Common myeloid progenitor, CD34-positive (primary cell): ENCODE measurements at places on chromosomes 11 and 22.
A peak's percentile ranks its signal among the peaks of the same experiment; 100 is the strongest.

- no peaks in the 10 kb centered on the region for H3K27me3 ChIP-seq
- H3K27ac ChIP-seq = no peak overlapping the region
- DNase-seq = peak; percentile 40
- H3K4me3 ChIP-seq = no peak overlapping the region
Measured at GRCh38 chr22:40694411-40694810, 15.1 kb downstream of the MCHR1 start.

DNA sequence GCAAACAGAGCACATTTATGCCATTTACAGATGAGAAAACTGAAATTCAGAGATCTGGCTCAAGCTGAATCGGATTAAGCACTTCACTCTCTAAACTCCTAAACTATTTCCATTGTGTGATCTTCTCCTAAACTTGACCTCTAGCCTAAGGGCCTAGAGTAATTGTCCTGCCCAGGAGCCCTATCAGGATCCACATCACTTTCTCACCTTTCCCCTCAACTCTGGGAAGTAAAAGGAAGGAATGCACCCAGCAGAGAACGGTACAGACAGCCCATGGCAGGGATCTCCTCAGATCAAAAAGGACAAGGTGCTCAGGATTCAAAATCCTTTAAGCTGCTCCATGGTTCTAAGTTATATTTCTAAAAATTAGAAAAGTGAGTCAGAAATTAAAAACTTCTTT, 102.7 kb downstream of the ABTB2 start:
- H3K27ac ChIP-seq = no peak overlapping the region
- no peaks in the 10 kb centered on the region for H3K36me3 ChIP-seq
- no peaks in the 10 kb centered on the region for H3K27me3 ChIP-seq
- H3K4me3 ChIP-seq = no peak overlapping the region

DNA sequence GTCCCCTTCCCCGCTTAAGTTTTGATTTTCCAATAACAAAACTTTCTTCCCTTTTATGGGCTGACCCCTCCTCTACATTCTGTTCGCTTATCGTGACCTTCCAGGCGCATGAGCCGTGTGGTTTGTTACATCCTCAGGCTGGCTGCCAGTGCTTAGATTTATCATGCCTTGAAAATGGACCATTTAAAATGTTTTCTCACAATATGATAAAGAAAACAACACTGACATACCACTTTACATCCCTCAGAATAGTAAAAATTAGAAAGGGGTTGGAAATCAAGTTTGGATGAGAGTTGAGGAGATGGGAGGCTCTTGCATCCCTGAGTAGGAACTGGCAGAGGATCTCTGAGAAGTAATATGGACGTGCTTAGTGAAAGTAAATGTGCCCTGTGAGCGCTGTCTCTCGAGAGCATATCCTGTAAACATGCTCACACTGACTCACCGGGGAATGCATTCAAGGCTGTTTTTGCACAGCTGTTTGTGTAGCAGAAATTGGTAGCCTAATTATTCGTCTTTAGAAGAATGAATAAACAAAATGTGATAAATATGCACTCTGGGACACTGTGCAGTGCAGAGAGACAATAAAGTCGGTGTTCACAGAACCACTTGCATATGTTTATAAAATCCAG, 17.1 kb upstream of the TOLLIP start:
- peak; percentile 44 for DNase-seq
- H3K4me3 ChIP-seq = no peak overlapping the region
- H3K27ac ChIP-seq = no peak overlapping the region
- H3K36me3 ChIP-seq = no peaks in the 10 kb centered on the region
- H3K27me3 ChIP-seq = no peaks in the 10 kb centered on the region

GRCh38 chr11:92861634-92862033, 107.8 kb upstream of the MTNR1B start:
- no peaks in the 10 kb centered on the region for H3K4me1 ChIP-seq
- no peak overlapping the region for H3K4me3 ChIP-seq
- DNase-seq = no peak
- H3K36me3 ChIP-seq = no peaks in the 10 kb centered on the region
- no peaks in the 10 kb centered on the region for H3K27me3 ChIP-seq
- H3K27ac ChIP-seq = no peak overlapping the region

DNA sequence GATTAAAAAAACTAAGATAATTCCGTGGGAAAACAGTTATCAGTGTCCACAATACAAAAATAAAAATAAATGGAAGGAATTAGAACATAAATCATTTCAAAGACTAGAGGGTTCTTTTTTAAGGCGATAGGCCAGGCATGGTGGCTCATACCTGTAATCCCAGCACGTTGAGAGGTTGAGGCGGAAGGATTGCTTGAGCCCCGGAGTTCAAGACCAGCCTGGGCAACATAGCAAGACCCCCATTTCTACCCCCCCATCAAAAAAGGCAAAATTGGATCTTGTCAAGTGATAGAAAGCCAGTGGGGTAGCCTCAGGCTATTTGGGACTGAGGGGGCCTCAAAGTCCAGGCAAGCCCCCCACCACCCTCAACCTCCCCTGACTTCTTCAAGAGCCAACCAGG, 20.6 kb upstream of the POLA2 start:
- no peak for DNase-seq
- no peak overlapping the region for H3K4me3 ChIP-seq
- no peak overlapping the region for H3K27ac ChIP-seq

DNA sequence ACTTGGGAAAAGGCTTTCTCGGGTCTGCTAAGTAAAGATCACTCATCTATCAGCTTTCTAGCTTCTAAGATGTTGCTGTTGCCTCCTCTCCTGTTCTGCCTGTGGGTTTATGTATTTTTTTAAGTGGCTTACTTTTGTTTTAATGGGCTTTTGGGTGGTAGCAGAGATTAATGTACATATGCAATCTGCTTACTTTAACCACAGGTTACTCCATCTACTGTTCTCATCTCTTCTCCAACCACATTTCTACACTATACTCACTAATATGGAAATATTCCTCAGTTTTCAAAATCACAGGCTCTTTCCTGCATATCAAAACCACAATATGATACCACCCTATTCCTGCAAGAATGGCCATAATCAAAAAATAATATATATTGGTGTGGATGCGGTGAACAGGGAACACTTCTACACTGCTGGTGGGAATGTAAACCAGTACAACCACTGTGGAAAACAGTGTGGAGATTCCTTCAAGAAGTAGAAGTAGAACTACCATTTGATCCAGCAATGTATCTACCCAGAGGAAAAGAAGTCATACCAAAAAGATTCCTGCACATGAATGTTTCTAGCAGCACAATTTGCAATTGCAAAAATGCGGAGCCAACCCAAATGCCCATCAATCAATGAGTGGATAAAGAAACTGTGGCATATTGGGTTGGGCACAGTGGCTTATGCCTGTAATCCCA, 288.8 kb downstream of the SWAP70 start:
- H3K4me3 ChIP-seq = no peak overlapping the region
- no peaks in the 10 kb centered on the region for H3K4me1 ChIP-seq
- DNase-seq = no peak
- no peak overlapping the region for H3K27ac ChIP-seq

- H3K4me1 ChIP-seq = no peaks in the 10 kb centered on the region
- peaks cover 2% of the 10 kb centered on the region for H3K36me3 ChIP-seq
- DNase-seq = peak; percentile 76
- H3K27ac ChIP-seq = no peak overlapping the region
- H3K27me3 ChIP-seq = no peaks in the 10 kb centered on the region
Measured at GRCh38 chr11:31487848-31488247, 21.6 kb downstream of the IMMP1L start.

- no peak for DNase-seq
- H3K27me3 ChIP-seq = no peaks in the 10 kb centered on the region
- no peak overlapping the region for H3K4me3 ChIP-seq
- peaks cover 8% of the 10 kb centered on the region for H3K4me1 ChIP-seq
- no peak overlapping the region for H3K27ac ChIP-seq
Measured at GRCh38 chr11:18752502-18752901, 26.5 kb upstream of the IGSF22 start.

- H3K4me1 ChIP-seq = no peaks in the 10 kb centered on the region
Measured at GRCh38 chr22:17924735-17925364, 99.5 kb downstream of the MICAL3 start.

DNA sequence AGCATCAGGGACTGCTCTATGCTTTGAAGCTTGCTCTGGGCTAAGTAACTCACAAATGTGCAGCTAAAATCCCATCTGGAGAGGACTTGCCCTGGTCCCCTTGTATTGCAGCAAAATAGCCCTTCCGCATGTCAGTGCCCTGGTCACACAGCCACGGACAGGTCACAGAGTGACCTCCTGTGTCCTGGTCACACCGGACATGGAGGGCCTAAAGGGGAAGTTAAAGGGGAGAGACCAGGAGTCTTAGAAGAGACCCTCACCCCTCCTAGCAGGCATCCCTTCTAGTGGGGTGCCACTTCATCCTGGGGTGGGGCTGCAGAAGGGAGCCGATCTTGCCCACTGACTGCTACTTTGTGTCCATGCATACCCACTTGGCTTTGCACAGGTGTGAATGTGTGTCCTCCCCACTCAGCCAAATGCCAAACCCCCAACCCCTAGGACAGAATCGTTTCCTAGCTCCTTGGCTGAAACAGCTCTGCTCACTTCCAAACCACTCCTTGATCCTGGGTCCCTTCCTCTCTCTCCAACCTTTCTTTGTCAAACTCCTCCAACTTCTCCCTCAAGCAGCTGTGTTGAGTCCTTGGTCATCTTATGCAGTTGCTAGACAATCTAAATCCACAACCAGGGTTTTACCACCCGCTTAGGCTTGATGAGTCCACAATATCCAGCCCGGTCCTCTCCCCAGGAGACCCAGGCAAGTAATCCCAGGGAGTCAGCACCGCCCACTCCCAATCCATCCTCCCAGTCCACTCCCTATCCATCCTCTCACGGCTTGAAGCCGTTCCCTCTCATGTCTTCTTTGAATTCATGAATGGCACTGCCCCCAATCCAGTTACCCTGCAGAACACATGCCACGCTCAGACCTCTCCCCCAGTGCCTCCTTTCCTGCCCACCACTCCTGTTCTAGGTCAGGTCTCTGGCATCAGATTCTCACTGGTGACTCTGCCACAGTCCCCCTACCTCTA, 3.3 kb upstream of the FXYD6 start:
- H3K4me1 ChIP-seq = no peaks in the 10 kb centered on the region
- peaks cover 10% of the 10 kb centered on the region for H3K27me3 ChIP-seq
- H3K4me3 ChIP-seq = no peak overlapping the region

GRCh38 chr11:71485466-71485865, 32.5 kb downstream of the NADSYN1 start:
- no peaks in the 10 kb centered on the region for H3K27me3 ChIP-seq
- H3K27ac ChIP-seq = no peak overlapping the region
- DNase-seq = no peak
- no peak overlapping the region for H3K4me3 ChIP-seq
- peaks cover 88% of the 10 kb centered on the region for H3K36me3 ChIP-seq

GRCh38 chr11:352456-353031, 16.8 kb upstream of the B4GALNT4 start:
- H3K4me1 ChIP-seq = peaks cover 4% of the 10 kb centered on the region
- no peak overlapping the region for H3K27ac ChIP-seq
- H3K4me3 ChIP-seq = no peak overlapping the region
- no peak for DNase-seq
- H3K27me3 ChIP-seq = no peaks in the 10 kb centered on the region

- no peaks in the 10 kb centered on the region for H3K27me3 ChIP-seq
- peak within 1 kb of the TSS; percentile 70 for H3K4me3 ChIP-seq
- H3K36me3 ChIP-seq = no peaks in the 10 kb centered on the region
- H3K4me1 ChIP-seq = no peaks in the 10 kb centered on the region
- peak; percentile 92 for DNase-seq
- H3K27ac ChIP-seq = no peak within 1 kb of the TSS
Measured at GRCh38 chr22:50185375-50186087, at the start of gene TRABD. TSS of gene TRABD (plus strand) at chr22:50185913. CDS start at chr22:50193061, 7,148 bp downstream.

DNA sequence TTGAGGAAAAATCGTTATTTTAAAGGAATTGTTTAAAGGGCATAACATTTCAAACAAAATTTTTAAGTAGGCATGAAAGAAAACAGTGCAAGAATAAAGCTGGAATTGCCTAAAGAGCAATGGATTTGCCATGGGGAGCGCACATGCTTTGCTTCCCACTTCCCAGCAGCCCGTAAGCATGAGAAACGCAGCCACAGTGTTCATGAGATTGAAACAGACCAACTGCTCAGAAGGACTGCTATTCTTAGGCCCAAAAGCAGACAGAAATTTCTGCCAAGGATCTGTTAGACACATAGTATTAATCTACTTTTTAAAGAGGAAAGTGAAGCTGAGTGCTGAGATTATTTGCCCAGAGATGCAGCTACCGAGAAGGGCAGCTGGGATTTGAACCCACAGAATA, 34.2 kb upstream of the TSKU start:
- no peak overlapping the region for H3K27ac ChIP-seq
- DNase-seq = no peak
- H3K4me3 ChIP-seq = no peak overlapping the region
- no peaks in the 10 kb centered on the region for H3K4me1 ChIP-seq
- no peaks in the 10 kb centered on the region for H3K36me3 ChIP-seq
- H3K27me3 ChIP-seq = no peaks in the 10 kb centered on the region

GRCh38 chr22:31001124-31001770, 32.2 kb downstream of the TUG1 start:
- H3K36me3 ChIP-seq = no peaks in the 10 kb centered on the region
- no peak overlapping the region for H3K4me3 ChIP-seq
- H3K4me1 ChIP-seq = no peaks in the 10 kb centered on the region
- H3K27me3 ChIP-seq = no peaks in the 10 kb centered on the region
- DNase-seq = no peak

DNA sequence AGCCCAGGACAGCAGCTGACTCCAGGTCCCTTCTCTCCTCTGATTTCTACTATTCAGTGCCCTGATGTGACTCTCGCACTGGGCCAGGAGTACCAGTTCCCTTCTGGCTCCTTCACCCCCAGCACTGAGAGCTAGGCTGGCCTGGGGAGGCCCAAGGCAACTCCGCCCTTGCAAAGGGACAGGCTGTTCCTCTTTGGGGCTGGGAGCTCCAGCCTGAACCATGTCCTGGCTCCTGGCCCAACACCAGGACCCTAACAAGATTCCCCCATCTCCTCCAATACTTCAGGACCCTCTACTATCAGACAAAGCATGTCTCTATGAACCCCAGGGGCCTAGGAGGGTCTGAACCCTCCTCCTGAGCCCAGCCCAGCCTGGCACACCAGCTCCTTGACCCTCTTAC, 12.5 kb downstream of the CREB3L1 start:
- no peak overlapping the region for H3K27ac ChIP-seq
- no peaks in the 10 kb centered on the region for H3K36me3 ChIP-seq
- H3K4me3 ChIP-seq = no peak overlapping the region
- H3K27me3 ChIP-seq = no peaks in the 10 kb centered on the region
- no peak for DNase-seq
